ENCODE measurements at places on chromosomes 4 and X. TPM values are rescaled to one million over a fixed set of nuclear protein-coding genes. Genes with fewer than 3 reads are reported as not detected.

Gene EPHA5
- polyA plus RNA-seq = not detected

Gene MAGEE1
- polyA plus RNA-seq = 1.9 TPM

Gene SERTM2
- not detected for polyA plus RNA-seq

Gene RASGEF1B
- 20.4 TPM for polyA plus RNA-seq

Gene SPARCL1
- not detected for polyA plus RNA-seq
